ENCODE measurements at places on chromosomes 1 and 21. TPM values are rescaled to one million over a fixed set of nuclear protein-coding genes. Genes with fewer than 3 reads are reported as not detected.

The USP21 gene
- total RNA-seq, result 27.9 TPM

The MANEAL gene
- 33.7 TPM for total RNA-seq

The ORC1 gene
- total RNA-seq, result 1.7 TPM

The SLC25A24 gene
- total RNA-seq, result 27.9 TPM

The TSPEAR gene
- total RNA-seq, result 0.31 TPM

The OR2T29 gene
- not detected for total RNA-seq

The INSRR gene
- 0.10 TPM for total RNA-seq

The IL6R gene
- 15.7 TPM for total RNA-seq

The UBE2U gene
- total RNA-seq, result not detected

The TCHHL1 gene
- 0.05 TPM for total RNA-seq

The FMO3 gene
- not detected for total RNA-seq

The NOC2L gene
- 108 TPM for total RNA-seq

The TMEM269 gene
- 0.77 TPM for total RNA-seq

The S100A5 gene
- total RNA-seq, result not detected
